ENCODE measurements at places on chromosomes 13 and 19. TPM values are rescaled to one million over a fixed set of nuclear protein-coding genes. Genes with fewer than 3 reads are reported as not detected.

CATSPERD gene
- 0.47 TPM for total RNA-seq

MYO16 gene
- total RNA-seq = 3.8 TPM

BRME1 gene
- total RNA-seq = 2.2 TPM

KIR2DL3 gene
- total RNA-seq = not detected

PRR20E gene
- total RNA-seq = not detected

NCAN gene
- total RNA-seq = 0.31 TPM

LHFPL6 gene
- total RNA-seq = 40.2 TPM

RHPN2 gene
- 4.7 TPM for total RNA-seq

TNFRSF19 gene
- total RNA-seq = 5.9 TPM

LIPE gene
- 6.9 TPM for total RNA-seq

ZNF296 gene
- not detected for total RNA-seq

TECR gene
- 27.2 TPM for total RNA-seq

UBE2L5 gene
- total RNA-seq = not detected

CCNE1 gene
- 5.0 TPM for total RNA-seq

GGN gene
- total RNA-seq = not detected

GPC6 gene
- total RNA-seq = 14.8 TPM

CEACAM4 gene
- total RNA-seq = 2.6 TPM

LPAR2 gene
- 3.1 TPM for total RNA-seq

OXGR1 gene
- total RNA-seq = 0.47 TPM

PRRG2 gene
- 1.0 TPM for total RNA-seq

SEMA6B gene
- total RNA-seq = 7.0 TPM

DCT gene
- total RNA-seq = 0.15 TPM

WDR87 gene
- total RNA-seq = not detected

LRRC25 gene
- total RNA-seq = 19.0 TPM

MEIS3 gene
- total RNA-seq = 29.5 TPM

ATP4A gene
- total RNA-seq = not detected

ERFL gene
- not detected for total RNA-seq

SHC2 gene
- 19.9 TPM for total RNA-seq

ZNF787 gene
- 20.1 TPM for total RNA-seq

SIGLEC12 gene
- total RNA-seq = not detected

COL4A1 gene
- total RNA-seq = 278 TPM

SPRY2 gene
- 48.7 TPM for total RNA-seq

ZNF69 gene
- 6.2 TPM for total RNA-seq

ZNF235 gene
- 5.6 TPM for total RNA-seq

KANK3 gene
- total RNA-seq = 16.8 TPM

ZNF808 gene
- total RNA-seq = 18.7 TPM

TGFBR3L gene
- total RNA-seq = 8.5 TPM

NFIC gene
- 285 TPM for total RNA-seq

GGACT gene
- total RNA-seq = 0.74 TPM

MEX3D gene
- total RNA-seq = 18.8 TPM

LGALS14 gene
- total RNA-seq = not detected

CRB3 gene
- total RNA-seq = 6.2 TPM

BCAM gene
- 52.7 TPM for total RNA-seq

GPR4 gene
- total RNA-seq = 4.4 TPM

ANKRD24 gene
- 0.12 TPM for total RNA-seq

CBLC gene
- total RNA-seq = not detected

HS6ST3 gene
- 3.7 TPM for total RNA-seq

RASAL3 gene
- 3.1 TPM for total RNA-seq

PTPRH gene
- 4.0 TPM for total RNA-seq
